ENCODE measurements at places on chromosomes 6 and 20.

DNA sequence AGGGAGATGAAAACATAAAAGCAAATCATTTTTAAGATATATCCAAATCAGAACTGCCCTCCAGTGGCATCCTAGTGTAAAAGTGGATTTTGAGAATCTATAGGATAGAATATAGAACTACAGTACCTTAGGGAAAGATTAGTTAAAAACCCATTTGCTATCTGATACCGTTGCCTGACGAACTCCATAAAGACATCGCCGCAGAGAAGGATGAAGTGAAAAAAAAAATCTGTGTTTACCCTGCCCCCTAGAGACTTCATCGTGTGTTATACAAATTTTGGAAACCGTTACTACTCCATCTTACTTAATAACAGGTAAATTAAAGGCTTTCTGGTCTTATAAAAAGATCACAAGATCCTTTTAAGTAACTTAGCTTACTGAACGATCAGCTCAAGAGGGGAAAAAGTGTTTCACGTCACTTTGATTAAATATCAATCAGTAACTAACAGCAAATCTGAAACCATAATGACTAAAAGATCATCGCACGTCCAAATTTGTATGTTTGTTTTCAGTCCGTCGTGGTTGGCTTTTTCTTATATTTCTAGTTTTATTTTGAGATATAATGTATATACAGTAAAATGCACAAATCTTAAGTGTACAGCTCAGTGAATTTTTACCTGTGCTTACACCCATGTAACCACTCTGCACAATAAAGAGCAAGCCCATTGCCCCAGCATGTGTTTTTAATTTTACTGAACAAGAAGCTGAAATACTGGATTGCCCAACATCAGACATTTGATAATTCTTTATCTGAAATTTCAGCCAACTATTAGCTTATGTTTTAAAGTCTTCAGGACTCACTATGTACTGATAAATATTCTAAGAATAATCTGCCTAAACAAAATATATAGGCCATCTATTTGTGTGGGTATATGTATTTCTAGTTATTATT lies 881 bp upstream of the MCM3 start:
- DNase-seq = no peak

- peak; percentile 66 for DNase-seq
These were observed 796 bp upstream of the RREB1 start for GRCh38 chr6:7106752-7107577.

DNA sequence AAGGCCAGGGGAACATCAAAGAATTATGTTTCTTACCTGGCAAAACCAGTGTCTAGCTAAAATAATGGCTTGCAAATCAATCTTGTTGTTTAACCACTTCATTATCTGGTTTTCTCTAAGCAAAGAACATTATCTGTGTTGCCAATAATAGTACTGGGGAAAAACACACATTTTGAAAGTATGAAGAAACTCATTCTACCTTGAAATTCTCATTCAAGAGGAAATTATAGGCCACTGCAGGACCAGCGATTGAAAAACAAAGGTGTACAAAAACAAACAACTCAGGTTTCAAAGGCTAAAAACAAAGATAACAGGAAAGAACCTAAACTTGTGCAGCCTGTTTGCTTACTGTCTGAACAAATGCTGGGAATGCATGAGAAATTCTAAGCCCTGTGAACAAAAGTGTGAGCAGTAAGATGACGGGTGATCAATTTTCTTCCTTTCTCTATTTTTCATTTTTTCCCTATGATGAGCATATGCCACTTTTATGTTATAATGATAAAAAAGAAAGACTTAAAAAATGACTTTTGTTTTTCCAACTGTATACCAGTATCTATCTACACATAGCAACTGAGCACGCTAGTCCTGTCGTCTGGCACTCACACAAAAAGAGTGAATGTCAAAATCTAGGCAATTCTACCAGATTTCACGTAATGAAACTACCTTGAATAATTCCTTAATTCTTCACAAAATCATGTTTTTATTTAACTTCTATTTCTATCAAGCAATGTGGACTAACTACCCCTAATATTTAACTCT lies 117.9 kb downstream of the SGK1 start:
- no peak for DNase-seq

DNA sequence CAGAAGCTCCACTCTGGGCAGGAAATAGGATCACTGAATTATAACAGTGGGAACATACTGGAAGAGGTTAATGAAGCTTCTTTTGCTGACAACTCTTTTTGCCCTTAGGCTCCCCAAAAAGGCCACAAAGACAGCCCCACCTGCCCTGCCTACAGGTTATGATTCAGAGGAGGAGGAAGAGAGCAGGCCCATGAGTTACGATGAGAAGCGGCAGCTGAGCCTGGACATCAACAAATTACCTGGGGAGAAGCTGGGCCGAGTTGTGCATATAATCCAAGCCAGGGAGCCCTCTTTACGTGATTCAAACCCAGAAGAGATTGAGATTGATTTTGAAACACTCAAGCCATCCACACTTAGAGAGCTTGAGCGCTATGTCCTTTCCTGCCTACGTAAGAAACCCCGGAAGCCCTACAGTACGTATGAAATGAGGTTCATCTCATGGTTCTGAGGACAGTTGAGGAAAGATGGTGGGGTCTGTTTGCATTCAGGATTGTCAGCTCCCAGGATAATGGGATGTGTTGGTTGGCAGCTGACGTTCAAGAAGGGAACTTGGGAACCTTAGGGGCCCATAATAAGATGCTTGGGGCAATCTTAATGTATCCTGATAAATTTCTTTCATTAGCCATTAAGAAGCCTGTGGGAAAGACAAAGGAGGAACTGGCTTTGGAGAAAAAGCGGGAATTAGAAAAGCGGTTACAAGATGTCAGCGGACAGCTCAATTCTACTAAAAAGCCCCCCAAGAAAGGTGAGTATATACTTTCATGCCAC lies 11.5 kb downstream of the BRD2 start:
- DNase-seq = no peak

GRCh38 chr6:1379017-1379787 lies 10.2 kb upstream of the FOXF2 start:
- DNase-seq = no peak

DNA sequence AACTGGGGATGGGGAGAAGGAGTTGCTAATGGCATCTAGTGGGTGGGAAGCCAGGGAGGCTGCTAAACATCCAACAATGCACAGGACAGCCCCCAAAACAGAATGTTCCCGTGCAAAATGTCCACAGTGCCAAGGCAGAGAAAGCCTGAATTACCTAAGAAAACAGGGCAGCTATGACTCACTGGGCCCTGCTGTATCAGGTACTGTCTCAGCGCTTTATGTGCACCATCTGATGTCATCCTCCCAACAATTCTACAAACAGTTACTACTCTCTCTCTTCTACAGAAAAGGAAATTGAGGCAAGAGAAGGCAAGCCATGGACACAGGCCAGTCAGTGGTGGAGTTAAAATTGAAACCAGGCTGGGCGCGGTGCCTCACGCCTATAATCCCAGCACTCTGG lies 3.1 kb downstream of the YTHDF1 start:
- DNase-seq = no peak

GRCh38 chr6:87756858-87757257 lies 54.8 kb upstream of the AKIRIN2 start:
- DNase-seq = peak; percentile 8

DNA sequence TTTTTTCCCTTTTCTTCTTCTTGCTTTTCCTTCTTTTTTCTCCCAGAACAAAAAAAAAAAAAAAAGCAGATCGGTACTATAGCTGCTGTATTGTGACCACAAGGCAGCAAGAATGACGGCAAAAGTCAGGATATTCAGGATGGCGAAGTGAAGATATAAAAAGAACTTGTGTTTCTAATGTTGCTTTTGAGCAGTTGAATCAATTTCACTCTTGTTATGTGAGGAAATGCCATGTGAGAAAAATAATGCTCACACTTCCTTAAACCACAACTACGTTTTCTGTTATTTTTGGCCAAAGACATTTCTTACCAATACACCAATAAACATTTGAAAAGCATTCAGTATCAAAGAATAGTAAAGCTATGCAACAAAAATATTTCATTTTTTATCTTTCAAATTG lies 510.5 kb downstream of the HACE1 start:
- no peak for DNase-seq

DNA sequence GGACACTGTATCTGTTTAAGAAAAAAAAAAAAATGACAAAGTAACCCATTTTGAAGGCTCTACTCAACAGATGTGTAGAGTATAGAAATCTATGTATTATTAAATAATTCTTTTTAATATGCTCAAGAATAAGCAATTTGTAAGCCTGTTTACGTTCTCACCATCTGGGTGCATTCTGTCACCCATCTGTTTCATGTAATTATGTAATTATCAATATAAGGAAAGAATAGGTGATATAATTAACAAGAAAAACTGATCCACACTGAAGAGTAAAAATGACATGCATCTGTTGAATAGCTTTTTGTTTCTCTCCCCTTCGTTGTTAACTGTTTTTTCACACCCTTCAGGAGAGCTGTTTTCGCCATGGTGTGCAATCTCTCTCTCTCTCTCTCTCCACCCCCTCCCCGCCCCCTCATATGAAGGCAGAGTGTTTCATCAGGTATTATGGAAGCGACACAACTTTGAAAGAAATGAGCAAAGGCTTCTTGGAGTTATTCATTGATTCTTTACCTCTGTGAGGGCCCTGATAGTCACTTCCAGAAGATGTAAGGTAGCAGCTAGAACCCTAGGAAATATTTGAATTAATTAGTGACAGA lies 154.3 kb upstream of the INSM1 start:
- no peak for DNase-seq
